ENCODE measurements at places on chromosomes 3 and 15.

- DNase-seq: no peak
These were observed 708.9 kb downstream of the NTRK3 start for GRCh38 chr15:87547470-87548181.

GRCh38 chr3:172787746-172788145 lies 37.2 kb downstream of the ECT2 start:
- no peak for DNase-seq

DNA sequence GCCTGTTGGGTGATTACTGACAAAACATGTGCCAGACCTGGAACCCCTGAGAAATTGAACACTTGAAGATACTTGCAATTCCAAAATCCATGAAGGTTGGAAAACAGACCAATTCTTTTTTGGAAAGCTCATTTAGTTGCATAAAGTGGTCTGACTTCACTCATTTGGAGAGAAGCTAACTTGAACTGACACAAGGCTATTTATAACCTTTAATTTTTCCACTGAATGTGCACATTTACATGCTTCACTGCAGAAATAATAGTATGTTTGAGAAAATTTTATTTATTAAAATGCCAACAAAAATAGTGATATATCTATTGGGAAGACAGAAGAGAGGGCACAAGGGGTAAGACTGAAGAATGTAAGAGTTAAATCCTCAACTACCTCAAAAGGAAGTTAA lies 92.1 kb downstream of the MOBP start:
- no peak for DNase-seq

DNA sequence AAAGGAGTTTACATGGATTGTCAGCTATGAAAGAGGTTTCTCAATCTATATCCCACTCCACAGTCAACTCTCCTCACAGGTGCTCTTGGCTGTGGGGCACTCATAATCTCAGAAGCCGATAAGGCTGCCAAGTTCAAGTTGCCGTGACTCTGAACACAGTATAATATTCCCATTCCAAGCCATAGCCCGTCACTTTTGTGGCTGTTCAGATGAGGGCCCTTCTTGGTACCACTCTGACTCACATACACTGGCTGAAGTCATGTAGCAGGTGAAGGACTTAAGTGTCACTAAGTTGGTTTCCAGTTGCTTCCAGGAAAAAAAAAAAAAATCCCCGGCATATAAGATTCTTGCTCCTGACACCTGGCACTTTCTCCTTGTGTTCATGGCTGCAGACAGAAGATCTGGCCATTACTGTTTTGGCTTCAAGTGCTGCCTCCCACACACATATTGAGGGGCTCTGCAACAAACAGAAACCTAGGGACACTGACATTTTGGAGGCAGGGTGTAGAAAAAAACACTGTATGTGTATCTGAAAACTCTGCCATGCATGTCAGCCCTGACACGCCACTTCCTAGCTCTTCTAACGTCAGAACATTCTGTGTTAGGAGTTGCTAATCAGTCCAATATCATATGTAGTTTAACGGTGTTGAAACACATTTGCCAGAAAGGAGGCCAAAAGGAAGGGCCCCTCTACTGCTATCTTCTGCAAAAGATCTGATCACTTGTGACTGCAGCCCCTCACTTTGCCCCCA lies 170.2 kb upstream of the ICE2 start:
- DNase-seq: no peak

DNA sequence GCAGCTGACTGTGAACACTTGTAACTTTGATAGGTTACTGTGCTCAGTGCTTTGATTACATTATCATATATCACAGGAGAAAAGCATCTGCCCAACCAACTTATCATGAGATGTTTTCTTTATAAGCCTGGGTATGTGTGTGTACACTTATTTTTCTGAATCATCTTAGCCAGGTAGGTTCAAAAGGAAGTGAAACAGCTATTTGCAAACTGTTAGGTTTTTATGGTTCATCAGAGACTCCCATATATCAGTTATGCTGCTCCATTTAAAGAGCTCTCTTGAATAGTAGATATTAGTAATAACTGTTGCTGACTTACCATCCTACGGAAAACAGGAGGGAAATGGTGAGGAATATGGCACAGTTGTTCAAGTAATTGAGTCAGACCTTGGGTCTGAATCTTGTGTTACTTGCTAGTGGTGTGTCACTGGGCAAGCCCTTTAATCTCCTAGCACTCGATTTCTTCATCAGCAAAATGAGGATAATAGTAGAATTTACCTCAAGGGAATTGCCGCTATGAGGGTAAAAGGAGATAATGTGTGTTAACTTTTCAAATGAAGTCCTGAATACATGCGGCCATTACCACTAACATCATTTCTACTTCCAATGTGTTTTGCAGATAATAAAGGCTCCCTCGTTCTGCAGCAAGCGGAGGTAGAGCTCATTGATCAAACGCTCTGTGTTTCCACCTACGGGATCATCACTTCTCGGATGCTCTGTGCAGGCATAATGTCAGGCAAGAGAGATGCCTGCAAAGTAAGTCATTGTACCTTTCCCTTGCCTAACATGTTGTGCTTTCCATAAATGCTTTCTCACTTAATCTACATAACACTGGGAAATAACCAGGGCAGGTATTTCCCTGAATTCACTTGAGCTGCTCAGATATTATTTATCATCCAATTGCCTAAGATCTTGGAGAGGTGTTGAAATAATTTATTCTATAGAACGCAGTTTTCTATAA lies 7.8 kb upstream of the C3orf52 start:
- DNase-seq: no peak

- no peak for DNase-seq
These were observed 24.5 kb upstream of the SOX2 start for GRCh38 chr3:181687190-181687589.

DNA sequence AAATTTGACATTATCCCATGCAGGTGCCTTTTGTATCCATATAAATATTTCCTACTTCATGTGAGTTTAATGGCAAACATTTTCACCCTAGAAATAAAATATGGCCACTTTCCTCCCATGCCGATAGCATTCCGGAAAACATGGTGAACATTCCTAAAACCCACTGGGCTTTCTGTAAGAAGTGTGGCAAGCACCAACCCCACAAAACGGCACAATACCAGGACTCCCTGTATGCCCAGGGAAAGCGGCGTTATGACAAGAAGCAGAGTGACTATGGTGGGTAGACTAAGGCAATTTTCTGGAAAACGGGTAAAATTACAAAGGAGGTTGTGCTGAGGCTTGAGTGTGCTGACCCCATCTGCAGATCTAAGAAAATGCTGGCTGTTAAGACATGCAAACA lies 7.6 kb downstream of the ANXA2 start:
- no peak for DNase-seq

DNA sequence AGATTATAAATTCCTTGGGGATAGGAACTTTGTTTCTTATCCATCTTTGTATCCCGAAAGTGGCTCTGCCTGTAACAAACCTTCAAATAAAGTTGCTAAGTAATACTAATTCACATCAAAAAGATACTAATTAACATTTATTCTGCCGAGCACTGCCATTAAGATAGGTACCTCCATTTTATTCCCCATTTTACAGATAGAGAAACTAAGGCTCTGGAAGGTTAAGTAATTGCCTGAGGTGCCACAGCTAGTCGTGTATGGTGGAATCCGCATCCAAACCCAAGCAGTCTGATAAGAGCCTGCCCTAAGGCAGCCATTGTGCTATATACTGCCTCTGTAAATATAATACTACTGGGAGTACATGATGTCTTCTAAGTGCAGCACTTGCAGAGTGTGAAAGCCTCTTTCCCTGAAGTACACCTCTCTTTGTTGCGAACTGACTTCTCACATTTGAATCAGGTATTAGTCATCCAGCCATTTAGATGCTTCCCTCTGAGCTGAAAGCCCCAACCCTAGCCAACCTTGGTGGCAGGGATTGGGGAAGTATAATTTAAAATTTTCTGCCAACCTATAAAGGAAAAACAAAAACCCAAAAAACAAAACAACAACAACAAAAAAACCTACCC lies 78.5 kb upstream of the CHD2 start:
- DNase-seq: no peak

- DNase-seq: no peak
These were observed 361.1 kb upstream of the CDIN1 start for GRCh38 chr15:36218322-36218721.

GRCh38 chr15:40259021-40259420 lies 20.2 kb downstream of the PAK6 start:
- no peak for DNase-seq

DNA sequence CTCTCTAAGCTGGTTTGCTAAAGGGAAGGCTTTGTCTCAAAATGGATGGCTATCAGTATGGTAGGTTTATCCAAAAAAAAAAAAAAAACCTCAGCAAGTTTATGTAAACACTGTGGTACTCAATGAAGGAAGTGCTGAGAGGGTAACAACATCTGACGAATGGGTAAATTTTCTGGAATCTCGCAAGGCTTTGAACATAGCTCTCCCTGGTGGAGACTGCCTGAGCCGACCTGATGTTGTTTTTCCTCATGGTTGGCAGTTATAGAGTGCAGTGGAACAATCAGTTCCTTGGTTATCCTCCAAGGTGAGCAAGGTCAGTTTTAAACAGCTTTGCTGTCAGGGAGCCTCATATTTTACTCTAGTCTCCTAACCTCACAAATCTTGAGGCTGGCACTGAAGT lies 94.6 kb downstream of the ZPLD1 start:
- DNase-seq: no peak

DNA sequence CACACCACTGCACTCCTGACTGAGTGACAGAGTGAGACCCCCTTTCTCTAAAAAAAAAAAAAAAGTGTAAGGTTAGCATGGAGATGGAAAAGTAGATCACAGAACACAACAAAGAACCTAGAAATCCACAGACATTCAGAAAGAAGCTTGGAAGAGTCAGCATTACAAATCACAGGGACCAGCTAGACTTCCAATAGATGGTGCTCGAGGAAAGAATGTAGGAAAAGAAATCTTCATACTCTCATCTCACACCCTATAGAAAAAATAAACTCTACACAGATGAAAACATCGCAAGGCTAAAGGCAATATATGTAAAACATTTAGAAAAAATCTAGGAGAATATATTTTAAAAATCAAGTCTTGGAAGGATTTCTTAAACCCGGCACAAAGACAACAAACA lies 94.5 kb upstream of the ABHD17C start:
- no peak for DNase-seq

DNA sequence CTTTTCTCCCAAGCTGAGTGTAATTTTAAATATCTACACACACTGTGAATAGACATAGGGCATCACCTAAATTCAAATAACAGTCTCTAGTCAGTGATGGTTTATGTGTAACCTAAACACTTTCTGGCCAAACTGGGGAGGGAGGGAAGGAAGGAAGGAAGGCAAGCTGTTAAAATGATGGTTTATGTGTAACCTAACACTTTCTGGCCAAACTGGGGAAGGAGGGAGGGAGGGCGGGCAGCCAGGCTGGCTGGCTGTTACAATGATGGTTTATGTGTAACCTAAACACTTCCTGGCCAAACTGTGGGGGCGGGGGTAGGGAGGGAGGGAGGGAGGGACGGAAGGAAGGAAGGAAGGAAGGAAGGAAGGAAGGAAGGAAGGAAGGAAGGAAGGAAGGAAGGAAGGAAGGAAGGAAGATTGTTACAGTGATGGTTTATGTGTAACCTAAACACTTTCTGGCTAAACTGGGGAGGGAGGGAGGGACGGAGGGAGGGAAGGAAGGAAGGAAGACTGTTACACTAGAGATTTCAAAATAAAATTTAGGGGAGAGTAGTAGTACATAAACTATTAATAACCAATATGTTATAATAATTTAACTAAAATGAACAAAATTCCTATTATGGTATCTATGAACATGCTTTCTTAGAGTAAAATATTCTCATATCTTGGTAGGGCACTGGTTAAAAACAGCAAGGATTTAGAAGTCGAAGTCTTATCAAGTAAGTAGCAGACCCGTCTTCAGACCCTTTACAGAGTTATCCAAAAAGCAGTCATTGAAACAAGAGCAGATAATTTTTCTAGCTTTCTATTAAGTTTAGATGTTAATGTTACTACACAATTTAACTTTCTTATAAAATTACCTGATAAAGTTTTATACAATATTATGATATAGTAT lies 148.1 kb downstream of the LMLN start:
- no peak for DNase-seq
